Effector memory CD8-positive, alpha-beta T cell (primary cell): ENCODE measurements at places on chromosomes 7 and 10.

DNA sequence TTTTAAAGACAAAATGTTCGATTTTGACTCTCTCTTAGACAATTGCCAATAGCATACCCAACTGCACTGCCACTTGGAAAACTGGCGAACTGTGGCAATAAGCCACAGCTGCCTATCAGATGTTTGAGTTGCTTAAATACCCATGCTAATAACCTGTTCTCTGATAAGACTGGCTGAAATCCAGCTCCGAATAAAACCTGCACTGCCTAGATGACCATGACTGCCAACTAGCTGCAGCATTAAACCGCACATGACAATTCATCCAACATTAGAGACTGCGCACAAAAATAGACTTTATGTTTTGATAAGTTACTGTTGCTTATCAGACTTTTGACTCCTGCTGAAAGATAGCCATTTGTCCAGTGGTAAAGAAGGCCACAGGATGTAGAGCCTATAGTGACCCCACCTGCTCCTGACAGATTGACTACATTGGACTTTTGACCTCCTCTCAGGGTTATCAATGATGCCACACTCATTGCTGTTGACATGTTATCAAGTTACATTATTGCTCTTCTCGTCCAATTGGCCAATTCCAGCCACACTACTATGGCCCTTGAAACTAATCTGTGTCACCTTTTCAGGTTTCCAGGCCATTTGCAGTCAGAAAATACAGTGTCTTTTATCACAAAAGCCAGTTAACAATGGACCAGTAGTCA, 299.0 kb downstream of the HGF start:
- no peak for DNase-seq

GRCh38 chr7:156820445-156821063, 72.4 kb downstream of the LMBR1 start:
- DNase-seq = no peak

GRCh38 chr7:29435167-29435566, 128.5 kb upstream of the PRR15 start:
- no peak for DNase-seq

GRCh38 chr10:76643511-76643911, 994.1 kb downstream of the KCNMA1 start:
- DNase-seq = no peak
